Activated T-helper 1 cell treated with Interleukin-2 at 50 U/mL for 16 hours (primary cell): ENCODE measurements at places on chromosomes 12 and 14.
A peak's percentile ranks its signal among the peaks of the same experiment; 100 is the strongest.

GRCh38 chr12:75975702-75976101 is 55.9 kb downstream of the PHLDA1 start:
- DNase-seq = no peak

DNA sequence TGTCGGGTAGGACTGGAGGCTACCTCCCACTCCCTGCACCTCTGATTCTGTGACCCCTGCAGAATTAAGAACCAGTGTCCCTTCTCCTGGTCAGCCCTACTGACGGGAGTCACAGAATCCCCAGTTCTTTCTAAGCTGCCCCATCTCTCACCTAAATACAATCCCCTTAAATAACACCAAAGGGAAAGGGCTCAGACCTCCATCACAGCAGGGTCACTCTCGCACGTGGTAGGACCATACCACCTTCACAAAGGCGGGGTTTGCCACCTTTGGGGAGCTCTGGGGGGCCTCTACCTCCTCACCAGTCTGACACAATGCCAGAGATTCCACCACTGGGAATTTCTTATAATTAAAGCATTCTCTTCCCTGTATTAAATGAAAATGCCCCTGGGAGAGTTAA is 35.6 kb downstream of the DAD1 start:
- DNase-seq = no peak

GRCh38 chr12:51942056-51942455 is 9.4 kb upstream of the ACVR1B start:
- no peak for DNase-seq

DNA sequence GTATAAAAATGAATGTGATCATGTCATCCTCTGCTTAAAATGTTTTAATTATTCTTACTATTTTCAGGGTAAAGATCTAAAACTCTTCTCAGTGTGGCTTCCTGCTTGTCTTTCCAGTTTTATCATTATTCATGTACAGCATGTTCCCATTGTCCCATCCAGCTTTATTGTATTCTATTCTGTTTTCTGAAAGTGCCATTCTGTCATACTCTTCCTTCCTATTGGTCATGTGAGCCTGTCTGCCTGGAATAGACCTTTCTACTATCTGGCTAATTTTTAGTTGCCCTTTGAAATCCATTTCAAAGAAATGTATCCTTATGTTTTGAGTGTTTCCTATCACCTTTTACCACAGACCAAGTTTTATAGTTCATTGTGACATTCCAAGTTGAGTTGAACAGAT is 34.9 kb downstream of the PALS1 start:
- DNase-seq = no peak

- no peak for DNase-seq
Observed at GRCh38 chr12:76455582-76456345, 103.8 kb downstream of the OSBPL8 start.

GRCh38 chr12:29640589-29641345 is 143.0 kb downstream of the TMTC1 start:
- no peak for DNase-seq

GRCh38 chr14:41899416-41899815 is 292.7 kb downstream of the LRFN5 start:
- DNase-seq = no peak

DNA sequence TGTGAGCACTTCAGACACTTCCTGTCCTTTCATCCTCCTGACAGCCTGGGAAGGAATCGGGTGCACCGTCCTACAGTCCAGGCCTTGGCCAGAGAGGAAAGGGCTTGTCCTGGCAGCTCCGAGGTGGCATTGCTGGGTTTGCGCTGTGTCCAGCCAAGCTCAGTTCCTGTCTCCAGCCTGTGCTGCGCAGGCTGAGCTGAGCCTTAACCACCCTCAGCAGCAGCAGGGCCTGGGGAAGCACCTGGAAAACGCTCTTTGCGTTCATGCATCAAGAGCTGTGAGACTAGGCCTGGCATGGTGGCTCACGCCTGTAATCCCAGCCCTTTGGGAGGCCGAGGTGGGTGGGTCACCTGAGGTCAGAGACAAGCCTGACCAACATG is 33.7 kb upstream of the EML1 start:
- no peak for DNase-seq

DNA sequence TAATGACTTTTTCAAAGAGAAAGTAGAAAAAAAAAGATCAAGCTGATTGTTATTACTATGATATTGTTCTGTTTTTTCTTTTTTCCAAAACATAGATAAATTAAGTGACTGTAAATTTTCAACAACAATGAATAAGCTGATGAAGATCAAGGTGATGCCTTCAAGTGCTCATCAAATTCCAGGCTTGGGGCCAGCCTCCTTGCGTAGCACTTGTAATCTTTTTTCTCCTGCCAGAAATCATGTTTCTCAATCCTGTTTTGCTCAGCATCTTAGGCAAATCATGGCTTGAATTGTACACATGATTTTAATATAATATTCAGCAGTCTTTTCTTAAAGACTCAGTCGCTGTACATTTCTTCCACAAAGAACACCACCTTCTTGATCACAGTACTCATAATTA is 333.2 kb downstream of the NPAS3 start:
- DNase-seq = no peak

DNA sequence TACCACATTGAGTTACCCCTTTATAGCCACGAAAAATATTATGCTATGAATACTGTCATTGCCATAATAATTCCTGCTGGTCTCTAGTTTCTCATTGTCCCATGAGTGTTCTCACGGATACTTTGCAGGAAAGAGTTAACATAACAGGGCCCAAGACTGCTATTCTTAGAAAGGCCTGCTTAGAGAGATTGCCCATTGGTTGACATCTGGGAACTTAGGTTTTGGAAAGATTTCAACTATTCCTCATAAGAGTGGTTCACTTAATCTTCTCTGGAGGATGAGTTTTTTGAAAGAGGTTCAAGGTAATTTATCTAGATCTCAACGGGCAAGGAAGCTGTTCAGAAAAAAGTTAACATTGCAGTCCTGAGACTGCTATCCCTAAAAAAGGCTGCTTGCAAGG is 18.4 kb upstream of the PRPF39 start:
- no peak for DNase-seq

- no peak for DNase-seq
Observed at GRCh38 chr12:51098611-51099010, 15.2 kb upstream of the CSRNP2 start.

- no peak for DNase-seq
Observed at GRCh38 chr14:104638190-104638589, 33.6 kb upstream of the TMEM179 start.

GRCh38 chr12:108691175-108691997 is 39.9 kb downstream of the CORO1C start:
- peak; percentile 46 for DNase-seq

GRCh38 chr14:93943052-93943451 is 15.9 kb downstream of the FAM181A start:
- DNase-seq = no peak

- no peak for DNase-seq
Observed at GRCh38 chr12:132140501-132140900, 3.6 kb downstream of the DDX51 start.

- DNase-seq = no peak
Observed at GRCh38 chr14:31893221-31893757, 183.8 kb upstream of the ARHGAP5 start.

DNA sequence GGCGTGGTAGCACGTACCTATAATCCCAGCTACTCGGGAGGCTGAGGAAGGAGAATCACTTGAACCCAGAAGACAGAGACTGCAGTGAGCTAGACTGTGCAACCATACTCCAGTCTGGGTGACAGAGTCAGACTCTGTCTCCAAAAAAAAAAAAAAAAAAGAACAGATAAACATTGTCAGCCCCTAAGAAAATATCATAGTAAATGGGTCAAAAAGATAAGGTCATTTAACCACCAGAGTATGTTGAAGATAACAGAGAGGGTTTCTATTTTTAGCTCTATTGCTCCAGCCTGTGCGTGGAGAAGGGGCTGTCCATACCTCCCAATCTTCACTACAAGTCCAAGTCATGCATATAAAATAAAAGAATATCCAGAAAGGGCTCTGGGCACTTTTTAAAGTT is 15.4 kb downstream of the LGMN start:
- no peak for DNase-seq

- DNase-seq = no peak
Observed at GRCh38 chr14:95557291-95557690, 22.4 kb downstream of the GLRX5 start.

DNA sequence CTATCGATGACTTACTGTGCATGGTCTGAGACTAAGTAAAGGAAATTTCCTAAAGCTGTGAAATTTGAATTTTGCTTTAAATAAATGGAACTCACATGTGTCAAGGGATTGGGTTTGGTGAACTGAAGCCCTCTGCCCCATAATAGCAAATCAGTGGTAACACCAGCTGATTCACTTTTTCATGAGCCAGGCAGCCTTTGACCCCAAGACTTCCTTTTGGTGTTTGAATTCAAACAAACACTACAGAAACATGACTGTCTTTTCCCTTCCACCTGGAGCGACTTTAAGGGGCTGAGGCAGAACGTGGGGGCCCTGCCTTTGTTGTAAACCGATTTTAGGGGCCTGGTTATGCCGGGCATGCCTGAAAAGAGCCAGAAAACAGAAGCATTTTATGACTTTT is 28.8 kb downstream of the KCTD10 start:
- DNase-seq = no peak

DNA sequence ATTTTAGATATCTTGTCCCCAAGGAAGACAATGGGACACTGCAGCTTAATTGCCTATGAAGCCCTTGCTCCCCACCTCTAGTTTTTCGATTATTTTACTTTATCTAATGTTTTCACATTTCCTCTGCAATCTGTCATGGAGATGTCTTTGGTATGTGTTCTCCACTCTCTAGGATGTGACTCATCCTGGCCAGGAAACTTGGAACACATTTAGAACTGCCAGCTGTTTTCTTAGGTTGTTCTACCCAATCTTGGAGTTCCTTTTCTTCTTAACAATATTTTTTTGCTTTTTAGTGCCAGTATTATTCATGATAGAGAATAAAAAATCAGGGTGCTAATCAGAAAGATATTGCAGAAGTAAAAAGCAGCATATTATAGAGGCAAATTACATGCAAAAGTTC is 101.7 kb upstream of the CLEC14A start:
- no peak for DNase-seq

DNA sequence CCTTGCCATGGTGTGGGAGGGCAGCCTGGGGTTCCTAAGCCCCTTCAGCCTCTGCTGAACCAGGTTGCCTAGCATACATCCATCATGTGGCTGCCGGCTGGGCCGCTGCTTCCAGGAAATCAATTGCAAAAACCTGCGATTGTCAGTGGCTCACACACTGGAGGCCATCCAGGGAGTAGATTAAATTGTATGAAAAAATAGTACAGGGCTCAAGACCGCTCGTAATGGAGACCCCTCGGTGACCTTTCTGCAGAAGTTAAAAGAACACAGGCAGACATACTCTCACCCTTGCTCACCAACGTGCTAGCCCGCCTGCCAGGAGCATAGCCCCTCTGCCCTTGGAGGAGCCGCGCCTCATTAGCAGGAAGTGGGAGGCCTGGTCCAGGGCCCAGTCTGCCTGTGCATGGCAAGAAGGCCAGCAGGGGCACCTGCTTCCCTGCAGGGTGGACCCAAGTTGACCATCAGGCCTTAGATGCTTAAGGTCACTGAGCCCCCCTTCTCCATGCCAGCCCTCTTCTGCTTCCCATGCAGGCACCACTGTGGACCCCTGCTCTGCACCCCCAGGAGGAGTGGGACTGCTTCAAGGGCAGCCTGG is 31.4 kb upstream of the CIPC start:
- DNase-seq = no peak

- no peak for DNase-seq
Observed at GRCh38 chr12:115386946-115387345, 703.0 kb upstream of the TBX3 start.

DNA sequence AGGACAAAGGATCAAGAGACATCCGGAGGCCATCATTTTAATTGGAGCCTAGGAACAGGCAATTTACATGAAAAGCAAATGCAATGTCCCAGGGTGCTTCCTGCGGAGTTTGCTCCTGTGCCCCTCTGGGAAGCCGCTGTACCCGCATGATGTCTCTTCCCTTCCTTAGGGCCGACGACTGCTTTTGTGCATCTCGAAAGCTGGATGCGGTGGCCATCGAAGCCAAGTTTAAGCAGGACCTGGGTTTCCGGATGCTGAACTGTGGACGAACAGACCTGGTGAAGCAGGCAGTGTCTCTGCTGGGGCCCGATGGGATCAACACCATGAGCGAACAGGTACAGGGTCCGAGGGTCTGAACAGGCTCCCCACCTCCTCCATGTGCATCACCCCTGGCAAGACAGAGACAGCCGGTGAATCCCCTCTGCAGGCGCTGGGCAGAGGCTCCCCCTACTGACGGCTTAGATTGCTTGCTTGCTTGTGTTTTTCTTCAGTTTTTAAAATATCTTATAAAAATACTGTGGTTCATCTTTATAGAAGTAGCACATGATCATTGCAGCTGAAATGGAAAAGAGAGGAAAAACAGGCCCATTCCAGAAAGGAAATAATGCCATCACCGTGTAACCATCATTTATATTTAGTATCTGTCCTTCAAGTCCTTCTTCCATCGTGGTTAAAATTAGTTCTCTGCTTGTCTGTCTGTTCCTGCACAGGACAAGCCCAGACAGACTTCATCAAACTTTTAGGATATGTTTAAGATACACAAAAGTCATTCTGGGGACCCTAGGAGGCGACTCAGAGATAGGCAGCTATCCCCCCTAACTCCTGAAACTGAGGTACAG is 75.4 kb upstream of the PWP1 start:
- no peak for DNase-seq

DNA sequence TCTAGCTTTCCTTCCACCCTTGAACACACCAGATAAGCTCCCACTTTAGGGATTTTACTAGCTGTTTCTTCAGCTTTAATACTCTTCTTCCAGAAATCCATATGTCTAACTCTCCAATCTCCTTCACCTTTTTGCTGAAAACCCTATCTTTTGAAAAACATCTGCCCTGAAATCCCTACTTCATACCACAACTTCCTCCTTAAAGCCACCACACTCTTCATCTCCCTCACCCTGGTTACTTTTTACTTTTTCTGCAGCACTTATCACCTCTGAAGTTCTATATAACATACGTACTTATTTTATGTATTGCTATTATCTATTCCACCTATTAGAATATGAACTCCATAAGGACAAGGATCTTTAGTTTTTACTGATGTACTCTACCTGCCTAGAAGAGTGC is 28.6 kb upstream of the PTPRQ start:
- DNase-seq = no peak

- DNase-seq = no peak
Observed at GRCh38 chr14:102498678-102499265, 10.8 kb downstream of the ANKRD9 start.

DNA sequence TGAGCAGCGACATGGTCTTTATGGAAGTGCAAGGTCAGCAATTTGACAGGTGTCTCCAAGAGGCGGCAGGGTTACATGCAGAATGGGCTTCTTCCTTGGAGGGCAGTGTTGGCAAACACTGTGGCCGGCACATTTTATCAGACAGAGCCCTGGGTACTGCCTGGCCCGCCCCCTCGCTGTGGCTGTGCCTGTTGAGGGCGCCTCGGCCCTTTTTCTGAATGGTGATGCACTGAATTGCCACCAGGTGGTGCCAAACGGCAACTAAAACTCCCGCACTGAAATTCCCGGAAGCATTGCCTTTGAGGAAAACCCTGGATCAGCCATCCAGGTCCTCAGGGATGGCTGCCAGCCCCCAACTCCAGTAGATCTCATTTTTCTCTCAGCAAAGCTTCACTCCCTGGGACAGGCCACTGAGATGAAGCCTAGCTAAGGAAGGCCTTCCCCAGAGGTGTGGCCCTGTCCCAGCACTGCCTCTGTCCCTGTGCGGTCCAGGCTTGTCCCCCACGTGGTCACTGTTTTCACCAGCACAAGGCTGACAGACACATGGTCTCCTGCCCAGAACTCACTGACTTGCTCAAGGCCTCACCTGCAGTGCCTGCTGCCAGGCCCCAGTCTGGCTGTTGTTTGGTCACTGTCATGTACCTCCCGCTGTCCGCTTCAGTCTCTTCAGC is 73.6 kb downstream of the TESC start:
- peak; percentile 9 for DNase-seq
